KBM-7 (cell line): ENCODE measurements at places on chromosomes 16 and 17.

DNA sequence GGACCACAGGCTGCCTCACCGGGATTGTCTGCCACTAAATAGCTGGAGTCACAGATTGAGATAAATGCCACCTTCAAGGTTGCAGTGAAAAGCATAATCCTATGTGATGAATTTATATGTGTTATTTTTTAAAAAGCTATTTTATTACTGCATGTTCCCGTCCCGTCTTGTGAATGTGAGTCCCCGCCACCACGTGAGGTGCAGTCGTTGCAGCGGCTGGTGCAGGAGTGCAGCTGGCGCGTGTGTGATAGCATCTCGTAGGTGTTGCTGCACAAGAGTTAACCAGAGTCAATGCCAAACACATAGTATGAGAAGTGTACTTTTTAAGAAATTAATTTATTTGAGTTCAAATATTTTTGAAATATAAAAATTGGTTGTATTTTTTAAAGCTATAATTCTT, 12.5 kb downstream of the SMCR8 start:
- DNase-seq, result no peak

- no peak for DNase-seq
These were observed 6.9 kb downstream of the IFT20 start for GRCh38 chr17:28328325-28328724.

DNA sequence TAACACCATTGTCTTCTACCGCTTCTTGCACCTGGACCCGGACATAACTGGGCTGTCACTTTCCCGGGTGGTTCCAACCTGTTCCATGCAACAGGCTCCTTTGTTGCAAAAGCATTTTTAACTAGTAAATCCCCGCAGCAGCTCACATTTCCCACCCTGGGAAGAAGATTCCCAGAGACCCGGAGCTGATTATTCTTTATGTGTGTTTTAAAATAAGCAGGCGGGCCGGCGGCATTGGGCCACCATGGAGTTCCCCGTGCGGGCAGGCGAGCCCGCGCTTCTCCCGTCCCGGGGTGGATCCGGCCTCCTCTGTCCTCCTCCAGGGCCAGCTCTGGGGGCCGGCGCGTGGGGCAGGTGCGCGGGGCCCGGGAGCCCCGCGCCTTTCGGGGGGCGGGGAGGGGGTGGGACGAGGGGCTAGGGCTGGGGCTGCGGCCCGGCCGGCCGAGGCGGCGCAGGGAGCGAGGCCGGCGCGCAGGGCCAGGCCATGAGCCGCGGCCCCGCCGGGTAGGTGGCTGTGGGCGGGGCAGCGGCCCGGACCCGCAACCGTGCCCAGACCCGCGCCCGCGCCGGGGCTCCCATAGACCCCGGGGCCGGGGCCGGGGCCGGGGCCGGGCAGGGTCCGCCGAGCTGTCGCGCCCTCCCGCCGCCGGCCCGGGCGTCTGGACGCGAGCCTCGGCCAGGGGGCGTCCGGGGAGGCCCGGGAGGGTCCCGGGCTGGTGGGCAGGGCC, 1.7 kb downstream of the CRAMP1 start:
- DNase-seq, result no peak

- no peak for DNase-seq
These were observed 4.8 kb downstream of the SRCIN1 start for GRCh38 chr17:38600906-38601305.

DNA sequence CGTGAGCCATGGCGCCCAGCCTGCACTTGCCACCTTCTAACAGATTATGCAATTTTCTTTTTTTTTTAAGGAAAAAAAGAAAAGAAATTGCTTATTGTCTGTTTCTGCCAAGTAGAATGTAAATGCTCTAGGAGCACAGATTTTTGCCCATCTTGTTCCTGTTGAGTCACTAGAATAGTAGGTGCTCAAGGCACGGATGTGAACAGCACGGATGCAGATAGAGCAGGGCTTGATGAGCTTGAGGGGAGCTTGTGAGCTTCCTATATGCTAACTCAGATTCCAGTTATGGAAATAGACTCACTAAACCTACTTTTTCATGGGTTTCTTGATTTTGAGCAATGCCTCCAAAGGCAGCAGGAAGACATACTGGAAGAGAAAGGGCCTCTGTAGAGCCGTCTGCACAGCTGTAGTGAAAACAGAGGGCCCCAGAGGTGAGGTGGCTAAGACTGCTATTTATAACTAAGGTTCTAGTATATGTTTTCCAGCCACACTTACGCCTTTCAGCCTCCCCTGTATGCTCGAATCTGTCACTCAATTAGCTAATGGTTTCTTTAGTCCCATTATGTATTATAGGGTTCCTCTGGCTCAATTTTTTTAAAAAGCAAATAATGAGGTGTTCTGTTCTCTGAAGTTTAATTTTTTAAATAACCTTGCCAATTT, 72.8 kb downstream of the WWP2 start:
- no peak for DNase-seq

GRCh38 chr16:27417047-27417671, 15.2 kb downstream of the IL21R start:
- DNase-seq, result no peak

- no peak for DNase-seq
These were observed 155.8 kb downstream of the SNX29 start for GRCh38 chr16:12132290-12132689.

DNA sequence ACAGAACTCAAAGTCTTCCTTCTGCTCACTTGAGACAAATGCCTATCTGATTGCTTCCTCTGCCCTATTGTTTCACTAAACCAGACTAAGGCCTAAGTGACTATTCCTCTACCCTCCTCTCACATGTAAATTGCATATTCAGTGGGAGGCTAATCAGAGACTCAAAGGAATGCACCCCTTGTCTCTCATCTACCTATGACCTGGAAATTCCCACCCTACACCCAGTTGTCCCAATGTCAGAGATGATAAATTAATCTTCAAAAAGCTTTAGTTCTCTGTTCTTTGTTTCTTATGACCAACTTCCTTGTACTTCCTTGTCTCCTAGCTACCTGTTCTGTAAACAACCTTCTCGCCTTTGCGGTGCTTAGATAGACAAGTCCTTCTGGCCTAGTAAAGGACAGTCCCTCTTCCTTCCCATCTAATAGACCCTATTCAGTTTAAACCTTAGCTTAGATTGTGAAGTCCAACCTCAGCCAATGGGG, 76.0 kb downstream of the EMP2 start:
- no peak for DNase-seq

GRCh38 chr16:73015612-73016487, 32.1 kb downstream of the ZFHX3 start:
- DNase-seq, result peak; percentile 79

GRCh38 chr16:68737730-68738629, 888 bp downstream of the CDH1 start:
- DNase-seq, result no peak

- no peak for DNase-seq
These were observed 124.7 kb downstream of the HS3ST2 start for GRCh38 chr16:22938647-22939046.

DNA sequence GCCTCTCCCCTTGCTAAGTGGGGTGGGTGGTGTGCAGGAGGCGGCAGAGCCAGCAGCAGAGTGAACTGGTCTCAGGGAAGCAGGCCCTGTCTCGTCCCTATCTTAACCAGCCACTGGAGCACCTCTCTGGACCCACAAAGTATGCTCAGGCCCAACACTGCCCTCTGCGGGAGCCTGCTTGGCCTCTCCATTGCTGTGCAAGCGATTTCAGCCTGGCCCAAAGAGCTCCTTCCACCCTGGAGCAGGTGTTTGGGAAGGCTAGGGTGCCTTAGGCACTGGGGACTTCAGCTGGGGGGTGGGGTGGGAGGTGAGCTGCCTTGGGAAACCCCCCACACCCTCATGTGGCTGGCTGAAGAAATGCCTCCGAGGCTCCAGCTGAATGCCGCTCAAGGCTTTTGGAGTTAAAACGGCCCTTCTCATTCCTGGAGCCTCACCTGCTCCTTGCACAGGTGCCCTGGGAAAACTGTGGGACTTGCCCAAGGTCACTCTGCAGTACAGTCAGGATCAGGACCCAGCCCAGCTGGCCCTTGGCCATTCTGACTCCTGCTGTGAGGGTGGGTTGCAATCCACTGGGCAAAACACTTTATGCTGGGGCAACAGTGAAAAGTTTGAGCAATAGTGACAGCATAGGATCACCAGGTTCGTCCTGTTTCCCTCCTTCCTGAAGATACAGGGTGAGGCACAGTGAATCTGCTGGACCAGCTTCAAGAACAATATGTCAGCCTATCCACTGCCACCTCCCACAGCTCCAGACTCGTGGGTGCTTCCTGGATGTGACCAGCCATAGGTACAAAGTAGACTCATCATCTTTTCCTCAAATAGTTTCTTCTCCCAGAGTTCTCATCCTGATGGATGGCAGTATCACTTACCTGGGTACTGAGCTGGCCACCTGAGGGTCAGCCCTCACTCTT, 5.9 kb upstream of the UBE2O start:
- DNase-seq, result peak; percentile 40

DNA sequence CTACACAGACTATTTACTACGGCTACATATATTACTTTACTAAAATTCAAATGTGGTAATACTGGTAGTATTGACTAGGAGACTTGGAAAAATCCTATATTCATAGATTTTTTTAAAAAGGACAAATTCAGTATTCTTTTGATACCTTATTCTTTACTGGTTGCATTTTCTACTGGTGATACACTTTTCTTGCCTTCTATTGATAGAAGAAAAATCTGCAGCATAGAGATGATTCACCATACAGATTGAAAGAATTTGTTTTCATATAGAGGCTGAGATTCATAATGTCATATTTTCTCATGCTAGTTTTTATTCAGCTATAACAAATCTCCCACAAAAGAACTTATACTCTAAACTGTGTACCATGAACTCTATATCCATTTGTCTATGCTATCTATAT, 195.4 kb upstream of the C17orf78 start:
- DNase-seq, result no peak

GRCh38 chr17:68196394-68197090, 51.3 kb upstream of the AMZ2 start:
- no peak for DNase-seq

DNA sequence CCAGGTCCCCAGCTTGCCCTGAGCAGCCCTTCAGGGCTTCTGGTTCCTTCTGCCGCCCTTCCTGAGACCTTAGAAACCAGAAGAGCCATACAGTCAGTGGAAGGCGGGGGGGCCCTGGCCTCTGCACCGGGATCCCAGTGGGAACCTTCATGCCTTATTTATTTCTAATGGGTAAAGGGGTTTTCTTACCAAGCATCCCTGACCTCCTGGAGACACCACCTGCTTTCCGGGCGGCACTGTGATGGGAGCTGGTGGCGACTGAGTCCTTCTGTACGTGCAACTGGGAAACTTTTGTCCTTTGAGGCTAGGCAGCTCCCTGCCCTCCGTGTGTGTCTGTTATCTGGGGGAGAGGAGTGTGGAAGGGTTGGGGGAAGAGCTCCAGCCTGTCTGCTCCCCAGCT, 7.2 kb upstream of the MRPL58 start:
- no peak for DNase-seq

DNA sequence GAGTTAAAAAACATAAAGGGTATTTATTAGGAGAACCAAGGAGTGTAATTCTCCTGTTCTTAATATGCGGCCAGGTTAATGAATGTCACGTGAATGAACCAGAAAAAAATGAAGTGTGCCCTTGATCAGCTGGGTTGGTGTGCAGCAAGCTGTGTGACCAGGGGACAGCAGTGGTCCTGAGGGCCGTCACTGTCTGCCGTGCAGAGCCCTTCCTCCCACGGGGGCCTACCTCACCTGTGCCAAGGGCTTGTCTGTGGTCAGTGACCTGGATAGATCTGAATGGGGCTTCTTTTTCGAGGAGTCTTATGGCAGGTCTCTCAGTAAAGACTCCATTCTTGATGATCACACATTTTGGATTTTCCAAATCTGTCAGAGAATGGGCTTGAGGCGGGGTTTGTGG, 17.7 kb upstream of the STH start:
- no peak for DNase-seq

DNA sequence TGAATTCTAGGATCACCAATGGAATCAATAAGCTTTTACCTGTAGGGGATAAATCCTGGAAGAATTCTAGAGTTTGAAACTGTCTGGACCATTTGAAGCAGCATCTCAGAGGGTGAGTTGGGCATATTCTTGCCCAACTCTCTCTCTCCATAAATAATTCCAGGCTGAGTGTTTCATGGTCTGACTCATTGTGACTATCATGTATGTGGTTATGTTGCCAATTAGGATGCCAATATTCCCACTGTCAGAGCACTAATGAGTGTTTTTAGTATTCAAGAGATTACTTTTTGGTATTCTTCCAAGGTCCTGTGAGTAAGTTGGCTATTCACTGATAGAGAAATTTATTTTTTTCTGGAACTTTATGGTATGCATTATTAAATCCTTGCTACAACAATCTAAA, 456.9 kb downstream of the TOX3 start:
- no peak for DNase-seq

GRCh38 chr17:46117117-46117516, 76.1 kb downstream of the KANSL1 start:
- no peak for DNase-seq

DNA sequence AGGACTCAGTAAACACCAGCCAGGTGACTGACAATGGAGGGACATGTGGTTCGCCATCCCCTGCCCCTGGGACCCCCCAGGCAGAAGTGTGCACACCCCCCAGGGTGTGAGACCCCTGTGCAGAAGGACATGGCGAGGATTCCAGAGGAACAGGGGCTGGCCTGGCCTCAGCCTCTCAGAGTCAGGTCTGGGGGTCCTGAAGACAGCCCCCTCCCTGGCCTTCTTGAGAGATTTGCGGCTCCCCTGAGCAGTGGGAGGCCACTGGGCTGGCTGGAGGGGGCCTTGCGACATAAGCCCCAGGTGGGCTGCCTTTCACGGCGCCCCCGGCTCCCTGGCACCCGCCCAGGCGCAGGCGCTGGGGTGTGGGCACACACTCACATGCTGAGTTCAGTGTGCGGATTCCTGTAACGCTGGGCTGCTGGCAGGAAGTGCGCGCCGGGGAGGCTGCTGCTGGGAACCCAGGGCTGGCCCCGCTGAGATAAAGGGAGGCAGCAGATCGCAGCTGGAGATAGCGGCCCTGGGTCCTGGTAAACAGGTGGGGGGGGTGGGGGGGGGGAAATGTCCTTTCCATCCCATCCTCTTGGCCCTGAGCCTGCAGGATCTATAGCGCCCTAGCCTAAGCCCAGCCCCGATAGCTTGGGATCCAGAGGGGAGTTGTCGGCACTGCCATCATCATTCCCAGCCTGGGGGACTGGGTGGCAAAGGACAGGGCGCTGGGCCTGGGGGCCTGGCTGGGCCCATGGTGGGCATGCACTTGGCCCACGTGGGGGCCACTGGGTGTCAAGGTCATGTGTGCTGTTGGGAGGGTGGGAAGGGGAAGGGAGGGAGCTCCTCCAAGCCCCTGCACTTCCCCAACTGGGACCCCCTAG, 27.1 kb downstream of the TMEM235 start:
- peak; percentile 83 for DNase-seq

GRCh38 chr17:55990332-55991006, 162.8 kb upstream of the ANKFN1 start:
- no peak for DNase-seq

GRCh38 chr17:41439375-41439774, 1.4 kb downstream of the KRT38 start:
- no peak for DNase-seq

DNA sequence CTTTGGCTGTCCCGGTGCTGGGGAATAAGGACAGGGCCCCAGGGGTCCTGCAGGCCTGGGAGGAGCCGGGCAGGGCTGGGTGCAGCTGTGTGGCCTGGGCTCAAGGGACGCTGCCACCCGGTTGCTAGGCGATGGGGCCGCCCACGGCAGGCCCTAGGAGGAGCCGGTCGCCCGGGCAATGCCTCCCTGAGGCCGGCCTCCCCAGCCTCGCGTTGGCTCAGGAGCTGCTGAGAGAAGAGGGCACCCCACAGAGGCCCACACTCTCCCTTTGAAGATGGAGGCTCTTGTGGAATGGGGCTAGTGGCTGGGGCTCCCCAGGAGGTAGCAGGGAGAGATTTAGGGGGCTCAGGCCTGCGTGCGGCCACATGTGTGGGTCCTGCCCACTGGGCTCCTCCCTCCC, at the start of gene CIBAR2:
Gene CIBAR2, minus strand, starts transcription at position 109 of the 400 bp plus-strand sequence. CDS start 120 bp downstream, outside the sequence.
- no peak for DNase-seq
